GM13976 (cell line): ENCODE measurements at places on chromosomes 6 and 20.

- no peak for DNase-seq
Measured at GRCh38 chr6:151733680-151734320, 73.7 kb upstream of the ESR1 start.

GRCh38 chr6:166087246-166087645 is 80.4 kb downstream of the TBXT start:
- DNase-seq: no peak

- DNase-seq: no peak
Measured at GRCh38 chr6:39887692-39888450, 46.4 kb downstream of the MOCS1 start.

DNA sequence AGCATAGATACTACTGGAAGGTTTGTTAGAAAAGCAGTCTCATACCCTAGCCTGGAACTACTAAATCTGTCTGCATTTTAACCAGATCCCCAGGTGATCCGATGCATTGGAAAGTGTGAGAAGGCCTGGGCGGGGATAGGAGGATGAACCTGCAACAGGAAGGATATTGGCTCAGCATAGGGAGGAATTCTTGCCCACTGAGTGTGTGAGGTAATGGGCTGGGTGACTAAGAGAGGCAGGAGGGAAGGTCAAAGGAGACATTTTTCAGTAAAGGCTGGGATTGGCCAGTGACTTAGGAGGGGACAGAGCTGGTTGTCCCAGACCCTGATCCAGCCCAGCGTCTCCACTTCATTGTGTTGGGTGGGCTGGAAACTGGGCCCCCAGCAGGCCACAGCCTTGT is 191.0 kb upstream of the LRFN2 start:
- DNase-seq: no peak
